T-helper 2 cell (primary cell): ENCODE measurements at places on chromosomes 5 and 9.

- DNase-seq: no peak
Measured at GRCh38 chr5:44885903-44886302, 77.2 kb downstream of the MRPS30 start.

- peak; percentile 99 for DNase-seq
Measured at GRCh38 chr9:33167084-33167971, at the start of gene B4GALT1. TSS of gene B4GALT1 (minus strand) at chr9:33167336. CDS start at chr9:33167169, 167 bp downstream.

DNA sequence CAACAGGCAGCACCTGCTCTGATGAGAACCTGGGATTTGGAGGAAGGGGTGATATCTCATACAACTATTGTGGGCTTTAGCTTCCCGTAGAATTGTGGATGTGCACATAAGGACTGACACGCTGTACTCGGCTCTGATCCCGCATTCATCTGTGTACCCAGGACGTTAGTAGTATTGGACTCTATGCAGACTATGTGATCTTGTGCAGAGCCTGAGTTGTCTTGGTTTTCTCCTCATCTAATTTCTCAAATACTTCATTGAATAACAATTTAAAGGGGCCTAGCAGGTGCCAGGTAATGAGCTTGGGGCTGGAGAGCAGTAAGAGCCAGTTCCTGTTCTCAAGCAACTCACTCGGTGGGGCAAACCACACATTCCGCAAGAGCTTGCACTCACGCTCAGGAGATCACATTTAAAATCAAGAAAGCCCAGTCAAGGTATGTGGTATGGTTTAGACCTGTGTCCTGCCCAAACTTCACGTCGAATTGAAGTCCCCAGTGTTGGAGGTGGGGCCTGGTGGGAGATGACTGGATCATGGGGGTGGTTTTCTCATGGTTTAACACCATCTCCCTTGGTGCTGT is 14.8 kb downstream of the C5orf15 start:
- DNase-seq: no peak

DNA sequence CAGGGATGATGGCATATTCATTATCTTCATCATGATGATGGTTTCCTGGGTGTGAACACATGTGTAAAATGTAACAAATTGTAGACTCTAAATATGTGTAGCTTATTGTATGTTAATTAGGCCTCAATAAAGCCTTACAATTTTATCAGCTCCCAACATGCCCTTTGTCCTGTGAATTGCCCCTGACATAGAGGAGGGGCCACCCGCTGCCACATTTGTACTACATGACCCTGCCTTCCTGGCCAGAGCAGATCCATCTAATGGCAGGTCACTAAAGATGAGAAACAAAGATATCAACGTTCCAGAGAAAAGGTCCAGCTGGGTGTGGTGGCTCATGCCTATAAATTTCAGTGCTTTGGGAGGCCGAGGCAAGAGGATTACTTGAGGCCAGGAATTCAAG is 117.2 kb downstream of the CAAP1 start:
- DNase-seq: no peak

GRCh38 chr9:133493428-133493827 is 14.5 kb upstream of the SLC2A6 start:
- no peak for DNase-seq

- no peak for DNase-seq
Measured at GRCh38 chr9:87831159-87831558, 51.5 kb upstream of the SPATA31E1 start.

GRCh38 chr9:113421726-113422125 is 11.2 kb downstream of the C9orf43 start:
- no peak for DNase-seq

DNA sequence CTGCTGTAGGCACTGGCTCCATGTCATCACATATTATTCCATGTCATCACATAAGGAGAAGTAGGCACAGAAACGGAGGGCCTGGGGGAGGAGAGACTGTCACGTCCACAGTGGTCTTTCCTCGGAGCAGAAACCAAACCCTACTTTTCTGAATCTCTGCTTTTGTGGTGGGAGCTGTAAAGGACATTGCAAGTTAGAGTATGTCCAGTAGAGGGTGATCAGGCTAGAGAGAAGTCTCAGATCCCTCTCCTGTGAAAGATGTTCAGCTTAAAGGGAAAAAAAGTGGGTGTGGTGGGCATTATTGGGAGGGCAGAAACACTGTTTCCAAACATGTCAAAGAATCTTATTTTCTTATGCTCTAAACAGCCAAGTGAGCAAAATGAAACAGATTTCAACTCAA is 19.4 kb upstream of the FBP2 start:
- DNase-seq: no peak

DNA sequence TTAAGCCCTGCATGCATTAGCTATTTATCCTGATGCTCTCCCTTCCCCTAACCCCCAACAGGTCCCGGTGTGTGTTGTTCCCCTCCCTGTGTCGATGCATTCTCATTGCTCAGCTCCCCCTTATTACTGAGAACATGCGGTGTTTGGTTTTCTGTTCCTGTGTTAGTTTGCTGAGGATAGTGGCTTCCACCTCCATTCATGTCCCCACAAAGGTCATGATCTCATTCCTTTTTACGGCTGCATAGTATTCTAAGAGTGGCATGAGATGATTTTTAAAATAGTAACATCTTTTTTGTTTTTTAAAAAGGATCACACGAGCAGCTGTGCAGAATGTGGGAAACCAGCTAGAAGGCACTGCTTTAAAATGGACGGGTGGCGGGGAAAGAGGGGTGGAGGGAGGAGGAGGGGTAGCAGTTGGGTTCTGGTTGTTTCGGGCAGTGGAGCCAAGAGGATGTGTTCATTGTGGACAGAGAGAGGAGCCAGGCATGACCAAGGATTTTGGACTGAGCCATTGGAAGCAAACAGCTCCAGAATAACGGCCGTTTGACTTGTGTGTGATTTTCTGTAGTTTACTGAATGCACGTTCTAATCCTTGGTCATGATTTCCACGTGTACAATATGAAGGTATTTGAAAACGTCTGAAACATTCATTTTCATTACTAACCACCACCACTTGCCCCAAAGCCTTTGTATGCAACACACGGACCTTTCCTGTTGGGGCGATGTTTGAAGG is 1.7 kb upstream of the TENT4A start:
- no peak for DNase-seq
